NCI-H526 (cell line): ENCODE measurements at places on chromosomes 13 and 19.

DNA sequence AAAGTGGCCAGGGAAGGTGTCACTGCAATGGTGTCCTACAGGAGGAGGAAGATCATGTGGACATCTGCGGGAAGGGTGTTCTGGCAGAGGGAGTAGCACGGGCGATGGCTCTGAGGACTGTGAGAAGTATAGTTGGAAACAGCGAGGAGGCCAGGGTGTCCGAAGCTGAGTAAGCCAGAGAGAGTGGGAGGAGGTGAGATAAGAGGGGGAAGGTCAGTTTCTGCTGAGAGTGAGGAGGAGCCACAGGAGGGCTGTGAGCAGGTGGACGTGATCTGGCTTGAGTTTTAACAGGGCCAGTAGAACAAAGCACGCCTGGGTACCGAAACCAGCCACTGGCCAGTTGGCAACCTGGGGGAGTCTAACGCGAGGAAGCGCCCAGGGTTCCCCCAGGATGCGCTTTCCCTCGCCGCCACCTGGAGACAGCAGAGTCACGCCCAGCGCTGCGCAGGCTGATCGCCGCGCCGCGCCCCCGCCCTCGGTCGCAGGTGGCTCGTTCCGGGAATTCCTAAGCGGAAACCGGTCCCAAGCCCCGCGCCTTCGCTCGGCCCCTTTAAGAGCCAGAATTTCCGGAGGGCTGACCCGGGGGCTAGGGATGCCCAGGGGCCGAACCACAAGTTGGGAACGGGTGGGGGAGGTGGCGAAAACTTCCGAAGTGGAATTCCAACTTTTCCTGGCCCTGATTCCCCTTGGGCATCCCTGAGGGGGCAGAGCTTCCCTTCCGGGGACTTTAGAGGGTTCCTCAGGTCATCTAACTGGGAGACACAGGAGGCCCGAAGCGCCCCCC, 1.1 kb upstream of the LSR start:
- peak; percentile 97 for DNase-seq

DNA sequence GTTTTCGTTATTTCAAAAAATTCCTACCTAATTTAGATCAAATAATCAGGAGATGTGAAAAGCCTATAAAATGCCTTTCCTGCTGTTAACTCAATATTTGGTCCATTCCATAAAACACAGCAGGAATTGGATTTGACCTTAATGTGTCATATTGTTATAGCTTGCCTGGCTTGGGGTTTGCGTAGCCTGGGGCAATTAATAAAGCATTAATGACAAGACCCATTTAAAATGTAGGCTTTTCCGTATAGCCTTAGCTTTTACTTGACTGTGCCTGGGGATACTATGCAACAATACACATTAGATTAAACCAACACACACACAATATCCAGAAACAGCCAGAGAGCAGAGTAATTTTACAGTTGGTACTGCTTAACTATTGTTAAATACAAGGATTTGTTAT, 117.2 kb upstream of the MAB21L1 start:
- DNase-seq: no peak

DNA sequence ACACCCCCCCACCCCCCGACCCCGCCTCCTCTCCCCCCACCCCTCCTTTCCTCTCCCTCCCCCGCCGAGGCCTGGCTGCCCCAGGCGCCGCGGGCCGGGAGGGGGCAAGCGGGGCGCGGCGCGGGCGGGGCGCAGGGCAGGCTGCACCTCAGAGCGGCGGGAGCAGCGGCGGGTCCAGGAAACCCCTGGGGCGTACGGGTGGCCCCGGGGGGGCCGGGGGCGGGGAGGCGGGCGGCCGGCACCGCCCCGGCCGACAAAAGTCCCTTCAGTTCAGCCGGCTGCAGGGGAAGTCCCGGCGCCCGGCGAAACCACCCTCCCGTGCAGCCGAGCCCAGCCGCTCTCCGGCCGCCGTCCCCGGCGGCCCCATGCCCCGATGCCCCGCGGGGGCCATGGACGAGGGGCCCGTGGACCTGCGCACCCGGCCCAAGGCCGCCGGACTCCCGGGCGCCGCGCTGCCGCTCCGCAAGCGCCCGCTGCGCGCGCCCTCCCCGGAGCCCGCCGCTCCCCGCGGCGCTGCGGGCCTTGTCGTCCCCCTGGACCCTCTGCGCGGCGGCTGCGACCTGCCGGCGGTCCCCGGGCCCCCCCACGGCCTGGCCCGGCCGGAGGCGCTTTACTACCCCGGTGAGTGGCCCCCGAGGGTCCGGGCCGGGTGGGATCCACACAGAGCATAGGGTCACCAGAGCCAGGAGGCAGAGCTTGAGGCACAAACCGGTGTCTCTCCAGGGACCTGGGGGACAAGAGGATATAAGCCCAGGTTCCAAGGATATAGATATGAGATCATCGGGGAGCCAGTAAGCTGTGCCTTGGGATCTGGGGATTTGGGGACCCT, at the start of gene BCL3:
BCL3 (plus strand) TSS at position 283 of the 829 bp plus-strand sequence; CDS start at position 366, 83 bp downstream.
- DNase-seq: no peak

DNA sequence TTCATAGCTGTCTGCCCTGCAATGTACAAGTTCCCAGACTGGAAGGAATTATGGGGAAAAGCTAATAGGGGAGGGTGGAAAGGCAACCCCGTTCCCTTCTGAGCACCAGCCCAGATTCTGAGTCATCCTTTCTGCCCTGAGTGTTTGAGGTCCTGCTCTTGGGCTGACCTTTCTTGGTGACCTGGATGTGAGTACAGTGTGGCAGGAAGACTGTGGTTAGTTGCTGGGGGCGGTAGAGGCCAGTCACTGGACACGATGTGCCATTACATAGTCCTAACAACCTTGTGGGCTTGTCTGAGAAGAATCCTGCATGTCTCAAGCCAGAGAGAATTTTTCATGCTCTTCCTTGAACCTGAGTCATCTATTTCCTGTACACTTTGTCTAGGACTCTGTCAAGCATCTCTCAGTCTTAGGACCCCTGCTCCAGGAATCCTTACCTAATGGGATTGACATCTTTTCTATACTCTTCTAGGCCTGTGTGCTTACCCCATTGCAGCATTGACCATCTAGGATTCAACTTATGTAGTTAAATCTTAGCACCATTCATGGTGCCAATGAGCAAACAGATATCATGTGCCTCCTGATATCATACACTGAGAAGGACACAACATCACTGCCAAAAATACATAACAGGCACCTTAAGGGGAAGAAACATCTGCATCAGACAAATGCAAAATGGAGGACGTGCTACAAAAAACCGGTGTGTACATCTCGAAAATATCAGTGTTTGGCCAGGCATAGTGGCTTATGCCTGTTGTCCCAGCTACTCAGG, 8.1 kb upstream of the ANGPTL4 start:
- DNase-seq: no peak

DNA sequence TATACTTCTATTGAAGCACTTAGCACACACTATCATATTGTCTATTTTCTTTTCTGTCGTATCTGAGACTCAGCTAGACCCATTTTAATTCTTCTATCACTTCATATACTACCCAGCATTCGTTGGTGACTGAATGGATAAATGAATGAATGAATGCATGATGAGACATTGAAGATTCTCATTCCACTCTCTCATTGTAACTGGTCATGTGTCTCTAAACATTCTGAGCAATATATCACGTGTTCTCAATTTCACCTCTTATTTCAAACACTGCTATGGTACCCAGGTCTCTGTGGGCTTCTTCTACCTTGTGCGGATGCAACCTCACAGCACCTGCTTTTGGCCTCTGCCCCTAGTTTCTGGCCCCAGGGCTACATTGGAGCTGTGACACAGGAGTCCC, 65.2 kb upstream of the USPL1 start:
- DNase-seq: no peak

GRCh38 chr13:85755123-85755522, 44.1 kb downstream of the SLITRK6 start:
- no peak for DNase-seq

GRCh38 chr19:38949580-38950367, 19.0 kb downstream of the MRPS12 start:
- peak; percentile 100 for DNase-seq

GRCh38 chr13:59461411-59461810, 702.3 kb downstream of the DIAPH3 start:
- DNase-seq: no peak

GRCh38 chr19:17385878-17386611, 8.0 kb downstream of the CCDC194 start:
- DNase-seq: no peak

DNA sequence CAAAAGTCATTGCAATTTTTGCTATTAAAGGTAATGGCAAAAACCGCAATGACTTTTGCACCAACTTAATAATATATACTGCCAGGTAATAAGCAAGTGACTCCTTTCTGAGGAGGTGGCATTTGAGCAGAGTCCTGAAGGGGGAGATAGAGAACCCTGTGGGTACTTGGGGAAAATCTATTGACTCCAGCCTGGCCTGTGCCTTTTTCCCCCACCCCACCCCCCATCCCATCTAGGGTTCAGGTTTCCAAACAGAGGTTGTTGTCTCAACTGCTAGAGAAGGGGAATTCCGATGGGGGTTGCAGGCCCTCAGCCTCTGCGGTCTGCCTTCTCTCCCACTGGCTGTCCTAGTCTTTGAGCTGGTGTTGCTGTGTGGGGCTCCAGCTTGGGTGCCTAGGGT, 11.5 kb downstream of the S1PR2 start:
- no peak for DNase-seq

- DNase-seq: no peak
Observed at GRCh38 chr13:111893607-111894443, 173.1 kb upstream of the SOX1 start.

DNA sequence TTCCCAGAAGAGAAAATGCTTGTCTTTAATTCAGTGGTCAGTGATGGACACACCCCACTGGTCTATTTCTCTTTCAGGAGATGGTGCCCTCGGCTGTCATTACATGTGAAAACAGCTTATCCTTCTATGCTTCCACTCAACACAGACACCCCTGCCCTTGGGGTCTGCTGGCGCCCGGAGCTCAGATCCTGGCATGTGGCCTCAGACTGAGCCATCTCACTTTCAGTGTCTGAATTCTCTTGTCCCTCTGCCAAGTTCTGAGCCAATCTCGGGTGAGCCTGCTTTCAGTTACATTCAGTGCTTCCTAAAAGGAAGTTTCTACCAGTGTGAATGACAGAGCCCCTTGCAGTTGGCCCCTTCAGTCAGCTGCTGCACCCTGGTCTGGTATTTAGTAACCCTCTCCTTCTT, 293.6 kb downstream of the DNAJC15 start:
- no peak for DNase-seq

- DNase-seq: no peak
Observed at GRCh38 chr13:98740131-98740530, 12.3 kb downstream of the SLC15A1 start.

- DNase-seq: no peak
Observed at GRCh38 chr13:45015300-45015699, 26.0 kb downstream of the GPALPP1 start.

- DNase-seq: no peak
Observed at GRCh38 chr19:21604951-21605476, 99.6 kb downstream of the ZNF429 start.

GRCh38 chr13:97030705-97031452, 36.6 kb upstream of the OXGR1 start:
- DNase-seq: peak; percentile 84

- no peak for DNase-seq
Observed at GRCh38 chr19:45350477-45351058, 10.0 kb downstream of the KLC3 start.

DNA sequence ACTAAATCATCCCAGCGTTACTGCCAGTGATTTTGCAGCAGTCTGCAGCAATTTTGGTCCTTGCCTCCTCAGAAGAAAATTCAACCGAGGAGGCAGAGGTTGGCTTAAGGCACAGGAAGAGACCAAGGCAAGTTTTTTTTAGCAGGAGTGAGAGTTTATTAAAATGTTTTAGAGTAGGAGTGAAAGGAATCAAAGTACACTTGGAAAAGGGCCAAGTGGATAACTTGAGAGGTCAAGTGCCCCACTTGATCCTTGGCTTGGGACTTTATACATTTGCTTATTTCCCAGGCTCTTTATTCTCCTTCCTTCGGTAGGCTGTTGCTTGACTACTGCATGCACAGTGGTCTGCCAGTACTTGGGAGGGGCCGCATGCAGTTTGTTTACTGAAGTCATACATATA, 2.9 kb upstream of the ZNF134 start:
- DNase-seq: no peak

GRCh38 chr19:5112681-5113575, 144.0 kb downstream of the KDM4B start:
- no peak for DNase-seq

- DNase-seq: no peak
Observed at GRCh38 chr19:4067396-4068046, 822 bp upstream of the ZBTB7A start.

GRCh38 chr13:53341144-53341510, 312.5 kb downstream of the OLFM4 start:
- no peak for DNase-seq

- no peak for DNase-seq
Observed at GRCh38 chr13:30196025-30196424, 111.3 kb downstream of the KATNAL1 start.

- DNase-seq: no peak
Observed at GRCh38 chr13:50979187-50979586, 69.6 kb downstream of the RNASEH2B start.

DNA sequence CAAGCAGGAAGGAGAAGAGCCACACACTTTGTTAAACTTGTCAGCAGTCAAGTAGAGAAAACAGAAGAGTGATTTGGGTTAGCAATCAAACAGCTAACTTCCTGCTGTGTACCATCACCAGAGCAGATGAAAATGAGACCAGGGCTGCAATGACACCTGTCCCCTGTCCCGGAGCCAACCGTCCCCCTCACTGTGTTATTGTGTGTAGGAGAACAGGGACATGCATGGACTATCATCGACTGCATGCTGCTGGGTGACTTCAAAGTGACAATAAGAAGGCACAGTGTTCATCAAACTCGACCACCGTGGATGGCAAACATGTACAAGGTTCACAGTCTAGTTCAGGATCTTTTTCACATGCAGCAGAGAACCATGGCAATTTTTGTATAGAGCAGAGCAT, 94.0 kb upstream of the SLC15A1 start:
- DNase-seq: no peak

GRCh38 chr13:94345374-94346195, 133.9 kb downstream of the DCT start:
- peak; percentile 79 for DNase-seq
